ENCODE measurements at places on chromosomes 13 and 19.

DNA sequence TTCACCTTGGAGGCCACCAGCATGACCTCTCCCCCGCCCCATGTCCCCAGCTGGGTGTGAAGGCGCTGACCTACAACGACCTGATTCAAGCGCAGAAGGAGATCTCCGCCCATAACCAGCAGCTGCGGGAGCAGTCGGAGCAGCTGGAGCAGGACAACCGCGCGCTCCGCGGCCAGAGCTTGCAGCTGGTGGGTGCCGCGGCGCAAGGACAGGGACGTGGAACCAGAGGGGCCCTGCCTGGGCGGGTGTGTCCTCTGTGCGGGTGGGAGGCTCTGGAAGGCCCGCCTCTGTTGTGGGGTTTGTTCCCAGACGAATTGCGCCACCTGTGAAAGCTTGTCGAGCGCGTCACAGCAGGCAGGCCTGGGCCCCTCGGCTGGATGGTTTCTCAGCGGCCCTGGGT, 22.3 kb downstream of the PLEKHJ1 start:
- DNase-seq: no peak

DNA sequence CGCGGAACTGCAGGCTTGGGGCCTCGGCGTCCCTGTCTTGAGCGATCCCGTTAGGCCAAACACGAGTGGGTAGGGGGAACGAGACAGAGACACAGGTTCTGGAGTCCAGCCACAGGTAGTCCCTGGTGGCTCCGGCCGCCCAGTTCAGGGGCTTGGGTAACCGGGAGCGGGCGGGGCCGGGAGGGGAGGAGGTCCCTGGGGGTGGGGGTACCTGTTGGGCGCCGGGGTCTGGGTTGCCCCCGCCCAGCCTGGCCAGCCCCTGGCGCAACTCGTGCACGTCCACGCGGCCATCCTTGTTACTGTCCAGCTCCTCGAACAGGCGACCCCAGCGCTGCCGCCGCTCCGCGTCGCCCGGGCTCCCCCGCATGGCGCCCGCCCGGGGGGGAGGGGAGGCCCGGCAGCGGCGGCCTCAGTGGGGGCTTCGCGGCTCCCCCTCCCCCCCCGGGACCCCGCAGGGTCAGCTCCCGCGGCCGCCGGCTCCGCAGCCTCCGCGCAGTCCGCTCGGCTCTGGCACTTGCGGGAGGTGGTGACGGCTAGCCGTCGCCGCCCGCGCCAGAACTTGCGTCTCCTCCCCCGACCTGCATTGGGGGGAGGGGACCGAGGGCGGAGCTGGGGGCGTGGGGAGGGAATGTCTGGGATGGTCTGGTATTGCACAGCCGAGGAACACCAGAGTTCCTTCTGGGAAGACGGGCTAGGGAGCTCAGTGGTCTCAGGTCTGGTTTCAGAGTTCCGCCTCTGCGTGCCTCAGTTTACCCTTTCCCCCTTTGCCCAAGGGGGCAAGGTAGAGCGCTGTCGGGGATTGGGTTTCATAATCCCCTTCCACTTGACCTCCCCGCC, at the start of gene SLC25A23:
Gene SLC25A23 (minus strand): TSS at position 531 of the 837 bp plus-strand sequence. CDS start 164 bp downstream, at position 367.
- peak; percentile 53 for DNase-seq

- DNase-seq: no peak
Measured at GRCh38 chr19:3403489-3404323, 37.3 kb downstream of the NFIC start.

DNA sequence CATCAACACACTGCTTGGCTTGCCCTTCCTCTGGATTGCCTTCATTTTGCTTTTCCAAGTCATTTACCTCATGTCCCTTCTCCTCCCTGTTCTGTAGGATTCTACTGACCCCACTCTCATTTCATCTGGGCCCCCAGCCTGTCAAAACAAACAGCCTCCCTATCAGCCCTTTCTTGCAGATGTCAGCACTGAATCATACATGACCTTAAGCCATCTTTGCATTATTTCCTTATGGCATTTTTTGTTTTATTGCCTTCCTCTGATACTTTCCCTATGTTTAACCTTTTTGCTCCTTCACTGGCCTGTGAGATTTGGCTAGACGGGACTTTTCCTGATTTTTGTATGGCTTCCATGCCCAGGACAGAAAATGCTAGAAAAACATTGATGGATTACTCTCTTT, 8.7 kb downstream of the LRCH1 start:
- DNase-seq: no peak

- no peak for DNase-seq
Measured at GRCh38 chr13:107373551-107373950, 805.6 kb upstream of the ARGLU1 start.

DNA sequence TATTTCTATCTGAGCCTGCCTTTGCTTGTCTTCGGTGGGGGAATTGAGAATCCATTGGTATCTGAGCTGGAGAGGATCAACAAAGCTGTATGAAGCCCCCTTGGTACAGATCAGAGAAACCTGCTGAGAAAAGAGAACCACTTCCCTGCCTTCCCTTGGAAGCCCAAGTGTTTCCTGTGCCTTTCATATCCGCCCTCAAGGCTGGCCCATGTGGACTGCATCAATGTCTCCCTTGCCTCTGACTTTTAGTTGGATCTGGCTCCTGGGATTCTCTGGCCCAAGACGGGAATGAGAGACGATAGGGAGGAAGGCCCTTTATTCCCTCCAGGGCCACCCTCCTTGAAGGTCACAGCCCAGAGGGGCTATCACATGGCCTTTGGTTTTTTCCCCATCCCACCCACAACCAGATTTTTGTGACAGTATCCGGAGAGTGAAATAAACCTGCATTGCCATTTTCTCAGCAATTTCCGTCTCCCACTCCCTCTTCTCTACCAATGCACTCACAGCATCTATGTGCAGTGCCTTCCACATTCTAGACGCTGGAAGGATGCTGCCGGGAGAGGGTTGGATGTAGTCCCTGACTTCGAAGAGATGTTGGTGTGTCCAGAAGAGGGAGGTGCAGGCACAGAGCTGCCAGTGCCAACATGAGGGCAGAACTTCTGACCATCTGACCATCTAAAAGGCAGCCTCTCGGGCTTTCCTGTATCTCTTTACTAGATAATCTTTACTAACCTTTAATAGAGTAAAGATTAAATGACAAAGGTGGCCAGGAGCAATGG, 63.8 kb downstream of the KCTD15 start:
- DNase-seq: no peak

DNA sequence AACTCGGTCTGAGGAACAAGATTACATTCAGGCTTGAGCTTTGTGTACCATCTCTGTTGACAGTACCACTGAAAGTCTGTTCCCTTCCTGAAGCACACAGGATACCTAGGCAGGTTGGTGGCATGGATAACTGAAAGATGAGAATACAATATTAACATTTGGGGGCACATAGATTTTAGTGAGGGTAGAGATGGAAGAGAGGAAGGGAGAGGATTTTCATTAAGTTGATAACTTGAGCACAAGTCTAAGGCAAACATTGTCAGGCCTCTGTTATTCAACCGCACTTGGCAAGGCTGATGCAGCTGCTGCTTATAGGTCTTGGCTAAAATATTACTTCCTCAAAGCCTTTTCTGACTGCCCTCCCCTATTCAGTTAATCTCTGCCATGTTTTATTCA, 10.9 kb downstream of the MIR17HG start:
- no peak for DNase-seq

DNA sequence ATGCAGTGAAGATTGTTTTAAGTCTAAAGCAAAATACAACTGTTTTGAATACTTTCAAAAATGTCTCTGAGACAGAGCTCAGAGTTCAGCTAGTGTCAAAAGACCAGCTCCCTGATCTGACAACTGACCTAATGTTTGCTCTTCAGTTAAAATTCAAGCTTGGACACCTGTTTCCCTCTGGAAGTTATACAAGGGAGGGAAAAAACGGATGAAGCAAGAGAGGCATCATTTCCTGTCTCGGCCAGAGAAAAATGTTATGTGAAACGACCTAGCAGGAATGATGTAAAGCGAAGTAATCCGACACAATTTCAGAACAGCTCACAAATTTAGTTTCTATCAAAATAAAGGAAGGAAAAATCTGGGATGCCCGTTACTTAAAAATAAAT, 59.4 kb downstream of the ZAR1L start:
- no peak for DNase-seq

DNA sequence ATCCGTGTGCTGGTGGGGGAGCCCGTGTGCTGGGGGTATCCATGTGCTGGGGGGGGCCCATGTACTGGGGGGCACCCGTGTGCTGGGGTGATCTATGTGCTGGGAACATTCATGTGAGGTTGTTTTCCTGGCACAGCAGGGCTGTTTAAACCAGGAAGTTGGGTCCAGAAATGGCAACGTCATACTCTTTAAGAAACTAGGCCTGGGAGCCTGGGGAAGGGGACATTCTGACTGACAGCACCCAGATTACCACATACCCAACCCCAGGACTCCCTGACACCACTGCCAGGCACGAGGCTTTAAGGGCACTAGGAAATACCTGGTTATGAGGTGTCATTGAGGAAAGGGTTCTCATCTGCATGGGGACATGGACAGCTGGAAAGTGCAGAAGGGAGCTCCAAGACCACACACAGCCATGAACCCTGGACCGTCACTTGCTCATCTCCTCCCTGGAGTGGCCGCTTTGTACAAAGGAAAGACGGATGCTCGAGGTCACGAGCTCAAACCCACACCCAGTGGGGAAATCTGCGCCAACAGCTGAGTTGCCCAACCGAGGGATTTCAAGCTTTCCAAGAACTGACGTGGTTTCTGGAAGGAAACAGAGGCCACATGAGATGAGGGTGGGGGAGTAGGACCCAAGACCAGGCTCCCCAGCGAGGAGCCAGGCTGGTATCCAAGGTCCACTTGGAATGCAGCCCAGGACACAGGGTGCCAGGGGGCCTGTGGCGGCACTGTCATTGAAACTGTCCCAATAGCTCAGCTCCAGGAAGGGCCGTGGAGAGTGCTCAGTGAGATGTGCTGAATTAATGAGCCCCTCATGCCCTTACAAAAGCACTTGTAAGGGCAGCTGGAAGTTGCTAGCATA, 40.9 kb downstream of the RAB20 start:
- DNase-seq: no peak

DNA sequence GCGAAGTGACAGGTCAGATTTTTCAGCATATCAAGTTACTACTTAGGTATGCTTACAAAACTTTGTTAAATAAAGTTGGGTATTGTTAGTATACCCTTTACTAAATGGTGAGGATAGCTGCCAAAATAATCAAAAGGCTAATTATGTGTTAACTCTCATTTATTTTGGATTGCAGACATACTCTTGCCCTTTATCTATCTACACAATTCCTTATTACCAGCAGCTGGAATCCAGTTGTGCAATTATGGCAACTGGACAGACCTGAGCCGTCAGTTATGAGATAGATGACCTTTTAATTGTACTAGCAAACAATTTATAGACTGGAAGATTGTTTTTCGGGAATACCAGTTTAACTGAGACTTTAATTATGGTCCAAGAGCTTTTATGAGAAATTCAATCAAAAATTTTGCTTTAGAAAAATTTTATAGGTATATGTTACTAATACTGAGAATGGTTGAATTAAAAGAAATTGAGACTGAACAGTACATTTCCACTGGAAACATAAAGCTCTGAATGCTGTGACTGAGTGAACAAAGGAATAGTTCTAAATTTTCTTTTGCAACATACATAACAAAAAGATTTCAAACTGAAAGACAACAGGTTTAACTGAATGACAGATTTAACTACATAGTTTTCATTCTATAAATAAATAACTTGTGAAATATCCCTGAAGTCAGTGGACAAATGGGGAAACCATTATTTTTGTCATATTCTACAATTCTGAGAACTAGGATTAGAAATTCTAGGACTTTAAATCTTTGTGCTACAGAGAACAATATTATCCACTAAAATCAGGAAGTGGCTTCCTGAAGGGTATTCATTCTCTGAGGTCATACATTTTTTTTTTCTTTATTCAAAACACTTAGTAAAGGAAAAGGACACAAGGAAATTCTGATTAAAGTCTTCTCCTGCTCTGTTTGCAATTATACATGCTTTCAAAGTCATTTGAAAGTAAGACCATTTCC, 97.4 kb downstream of the ZC3H13 start:
- no peak for DNase-seq

DNA sequence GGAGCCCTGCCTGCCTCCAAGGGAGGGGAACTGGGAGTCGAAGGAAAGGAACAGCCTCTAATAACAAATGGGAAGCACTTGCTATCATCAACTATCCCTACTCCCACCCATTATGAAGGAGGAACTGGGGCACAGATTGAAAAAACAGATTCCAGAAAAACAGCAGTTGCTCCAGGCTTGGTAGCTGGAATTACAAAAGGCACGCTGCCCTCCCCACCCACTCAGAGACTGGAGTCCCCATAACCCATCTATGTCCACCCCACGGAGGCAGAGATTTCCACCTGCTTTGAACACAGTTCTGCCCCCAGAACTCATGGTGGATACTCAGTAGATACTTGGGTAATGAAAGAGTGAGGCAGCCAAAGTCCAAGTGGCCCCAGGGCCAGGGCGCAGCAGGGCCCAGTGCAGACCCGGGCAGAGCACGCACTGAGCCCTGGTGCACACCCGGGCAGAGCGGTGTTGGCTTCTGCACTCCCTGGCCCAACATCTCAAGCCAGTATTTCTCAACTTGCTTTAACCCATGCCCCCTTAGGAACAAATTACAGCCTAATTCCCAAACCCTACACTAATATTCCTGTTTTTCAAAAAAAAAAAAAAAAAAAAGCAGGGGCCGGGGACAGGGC, 19.1 kb upstream of the CCNP start:
- no peak for DNase-seq

- DNase-seq: no peak
Measured at GRCh38 chr13:73201626-73202025, 142.8 kb downstream of the KLF5 start.

GRCh38 chr13:33081666-33082065, 65.4 kb downstream of the KL start:
- DNase-seq: no peak

- DNase-seq: no peak
Measured at GRCh38 chr13:66313413-66313812, 916.7 kb downstream of the PCDH9 start.

GRCh38 chr19:3483226-3483628, at the start of gene SMIM44:
TSS of gene SMIM44 (minus strand) at chr19:3483441. CDS start at chr19:3483403, 38 bp downstream.
- no peak for DNase-seq

- no peak for DNase-seq
Measured at GRCh38 chr13:100298116-100298681, 209.3 kb downstream of the PCCA start.
